ENCODE measurements at places on chromosomes 7 and 10. TPM values are rescaled to one million over a fixed set of nuclear protein-coding genes. Genes with fewer than 3 reads are reported as not detected.

GRCh38 chr10:74056050-74056818 is 58.3 kb downstream of the VCL start:
- DNase-seq = no peak

DNA sequence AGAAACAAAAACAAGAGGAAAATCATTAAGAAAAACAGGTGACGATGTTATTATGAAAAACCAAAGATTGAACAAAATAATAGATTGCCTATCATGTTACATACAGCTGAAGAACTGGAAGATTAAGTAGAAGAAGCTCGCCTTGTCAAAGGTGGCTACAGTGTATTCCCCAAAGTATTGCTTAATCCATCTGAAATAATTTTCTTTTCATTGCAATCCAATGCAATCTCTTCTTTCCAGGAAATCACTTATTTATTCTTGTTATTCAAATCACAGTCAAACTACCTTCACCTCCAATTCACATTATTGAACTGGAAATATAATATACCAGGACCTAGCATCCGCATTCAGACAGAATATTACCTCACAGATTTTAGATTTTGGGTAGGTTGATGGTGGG is 235.9 kb downstream of the AHR start:
- DNase-seq = no peak

DNA sequence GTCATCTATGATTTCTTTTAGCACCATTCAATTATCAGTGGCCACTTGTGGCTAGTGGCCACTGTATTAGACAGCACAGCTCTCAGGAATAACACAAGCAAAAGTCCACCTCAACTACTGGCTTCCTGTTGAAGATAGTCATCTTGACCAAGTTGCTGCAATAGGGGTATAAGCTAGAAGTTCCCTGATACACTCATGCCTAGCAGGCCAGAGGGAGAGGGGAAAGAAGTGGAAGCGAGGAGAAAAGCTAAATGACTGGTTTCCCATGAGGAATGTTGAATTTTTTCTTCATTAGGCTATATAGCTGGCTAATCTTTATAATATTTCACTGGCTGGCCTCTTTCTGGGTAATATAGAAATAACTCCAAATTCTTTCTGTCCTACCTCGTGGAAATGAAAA is 327.5 kb upstream of the MEOX2 start:
- DNase-seq = no peak

DNA sequence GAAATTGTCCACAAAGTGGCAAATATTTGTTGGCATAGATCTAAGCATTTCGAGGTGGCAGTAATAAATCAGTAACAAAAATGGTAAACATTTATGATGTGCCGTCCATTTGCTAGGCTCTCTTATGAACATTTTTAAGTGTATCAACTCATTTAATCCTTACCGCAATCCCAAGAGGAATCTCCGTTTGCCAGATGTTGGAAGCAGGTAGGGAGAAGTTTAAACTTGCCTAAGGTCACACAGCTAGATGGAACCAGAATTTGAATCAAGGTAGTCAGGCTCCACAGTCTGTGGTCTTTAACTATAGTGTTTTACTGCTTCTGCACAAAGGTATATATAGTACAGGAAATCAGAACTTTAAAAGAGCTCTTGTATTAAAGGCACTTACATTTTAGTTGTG is 2.6 kb downstream of the MKLN1 start:
- DNase-seq = no peak

GRCh38 chr7:90727412-90727811 is 131.3 kb downstream of the CDK14 start:
- DNase-seq = no peak

DNA sequence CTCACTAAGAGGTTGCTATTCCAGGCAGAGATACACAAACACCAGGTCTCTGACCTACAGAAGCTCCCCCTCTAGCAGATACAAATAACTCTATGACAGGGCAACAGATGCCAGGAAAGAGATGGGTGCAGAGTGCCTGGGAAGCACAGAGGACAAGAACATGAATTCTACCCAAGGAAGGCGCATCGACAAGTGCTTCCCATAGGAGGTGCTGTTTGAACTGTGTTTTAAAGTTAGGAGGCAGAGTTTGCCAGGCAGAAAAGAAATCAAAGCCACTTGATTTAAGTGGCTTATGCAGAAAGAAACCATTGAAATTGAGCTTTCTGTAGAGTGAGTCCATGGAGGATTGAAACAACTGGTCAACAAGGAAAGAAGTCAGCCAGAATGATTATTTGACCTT is 35.3 kb upstream of the EGR2 start:
- DNase-seq = no peak

OPN1SW gene
- not detected for total RNA-seq

OR13A1 gene
- total RNA-seq = not detected

ACHE gene
- total RNA-seq = 0.51 TPM

ZNF736 gene
- 6.9 TPM for total RNA-seq

AKR1C8 gene
- not detected for total RNA-seq

VWDE gene
- total RNA-seq = 0.12 TPM
